ENCODE measurements at places on chromosomes 1 and 21.

GRCh38 chr1:20405893-20406604, 80.0 kb downstream of the CAMK2N1 start:
- peak overlapping the region; percentile 46 for H3K27ac ChIP-seq
- no peaks in the 10 kb centered on the region for H3K36me3 ChIP-seq
- peaks cover 50% of the 10 kb centered on the region for H3K4me1 ChIP-seq
- peak; percentile 90 for ATAC-seq
- H3K27me3 ChIP-seq, result no peaks in the 10 kb centered on the region

DNA sequence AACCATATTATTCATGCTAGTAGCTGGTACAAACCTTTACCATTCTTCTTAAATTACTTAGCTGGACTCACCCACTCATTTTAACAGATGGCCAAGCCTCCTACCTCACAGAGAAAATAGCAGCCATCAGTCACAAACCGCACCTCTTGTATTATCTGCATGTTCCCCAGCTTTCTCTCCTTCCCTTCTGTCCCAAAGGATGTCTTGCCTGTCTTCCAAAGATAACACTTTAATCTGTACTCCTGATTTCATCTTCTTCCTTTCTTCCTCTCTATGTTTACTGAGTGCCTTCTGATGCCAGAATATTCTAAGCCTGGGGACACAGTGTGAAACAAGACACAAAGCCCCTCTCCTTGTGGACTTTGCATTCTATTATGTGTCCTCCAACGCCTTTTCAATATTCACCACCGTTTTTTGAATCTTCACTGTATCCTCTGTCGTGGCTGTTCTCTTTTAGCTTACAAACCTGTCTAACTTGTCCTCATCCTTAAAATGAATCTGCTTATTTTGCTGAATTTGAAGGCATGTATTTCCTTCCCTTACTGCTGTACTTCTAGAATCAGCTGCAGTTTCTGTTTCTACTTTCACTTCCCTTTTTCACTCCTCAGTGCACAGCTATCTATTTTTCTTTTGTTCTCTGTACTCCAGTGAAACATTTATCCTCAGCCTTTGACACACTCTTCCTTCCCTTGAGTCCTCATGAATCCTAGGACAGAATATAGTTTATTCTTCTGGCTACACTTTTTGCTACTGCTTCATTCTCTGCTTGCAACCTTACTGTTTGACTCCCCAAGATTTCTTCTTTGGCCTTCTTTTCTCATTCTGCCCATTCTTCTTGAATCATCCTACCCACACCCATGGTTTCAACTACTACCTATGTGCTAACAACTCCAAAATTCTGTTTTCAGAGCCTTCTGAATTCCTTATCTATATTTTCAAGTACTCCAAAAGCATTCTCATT, 216.9 kb upstream of the SAMSN1 start:
- peaks cover 19% of the 10 kb centered on the region for H3K4me1 ChIP-seq
- no peak overlapping the region for H3K27ac ChIP-seq
- H3K36me3 ChIP-seq, result peaks cover 10% of the 10 kb centered on the region
- ATAC-seq, result peak; percentile 96

DNA sequence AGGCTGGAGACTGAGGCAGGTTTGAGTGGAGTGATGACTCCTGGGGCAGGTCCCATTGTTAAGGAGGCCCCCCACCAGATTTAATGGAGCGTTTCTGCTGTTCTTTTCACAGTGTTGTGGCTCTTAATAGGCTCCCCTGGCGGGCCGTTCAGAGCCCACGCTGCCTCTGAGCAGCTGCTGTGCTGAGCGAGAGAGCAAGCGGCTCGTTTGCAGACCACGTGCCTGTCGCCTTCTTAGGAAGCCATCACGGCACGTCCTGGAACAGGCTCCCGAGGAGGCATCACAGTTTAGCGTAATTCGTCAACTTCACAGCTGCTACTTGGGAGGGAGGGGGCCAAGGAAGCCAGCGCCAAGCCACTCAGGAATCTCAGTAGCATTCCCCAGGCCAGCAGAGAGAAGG, 70.5 kb upstream of the CTTNBP2NL start:
- no peak for ATAC-seq
- no peaks in the 10 kb centered on the region for H3K4me1 ChIP-seq
- peaks cover 33% of the 10 kb centered on the region for H3K27me3 ChIP-seq
- no peak overlapping the region for H3K27ac ChIP-seq
- H3K4me3 ChIP-seq, result no peak overlapping the region

- peaks cover 55% of the 10 kb centered on the region for H3K4me1 ChIP-seq
- H3K27me3 ChIP-seq, result no peaks in the 10 kb centered on the region
- H3K4me3 ChIP-seq, result no peak overlapping the region
- ATAC-seq, result no peak
- peaks cover 24% of the 10 kb centered on the region for H3K36me3 ChIP-seq
Observed at GRCh38 chr1:170067253-170067819, 7.2 kb downstream of the KIFAP3 start.

DNA sequence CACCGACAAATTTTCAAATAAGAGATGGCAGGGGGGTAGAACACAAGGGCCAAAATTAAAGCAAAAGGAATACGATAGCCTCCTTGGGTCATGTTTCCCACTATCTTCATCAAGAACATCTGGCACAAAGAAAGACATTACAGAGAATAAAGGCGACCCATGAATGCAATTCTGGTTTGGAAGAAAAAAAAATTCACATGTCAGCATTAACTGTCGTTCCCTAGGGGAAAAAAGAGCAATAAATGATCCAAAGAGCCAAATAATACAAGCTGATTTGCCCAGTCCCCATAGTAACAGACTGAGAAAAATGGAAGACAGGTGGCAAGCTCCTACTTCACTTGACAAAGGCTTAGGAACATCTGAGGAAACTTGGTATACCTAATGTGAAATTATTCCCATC, 4.5 kb downstream of the STIL start:
- ATAC-seq, result no peak
- peaks cover 16% of the 10 kb centered on the region for H3K4me1 ChIP-seq
- H3K4me3 ChIP-seq, result no peak overlapping the region
- peaks cover 12% of the 10 kb centered on the region for H3K36me3 ChIP-seq
- H3K27ac ChIP-seq, result no peak overlapping the region

- H3K27me3 ChIP-seq, result peaks cover 24% of the 10 kb centered on the region
- H3K4me1 ChIP-seq, result peaks cover 3% of the 10 kb centered on the region
- no peak for ATAC-seq
- H3K36me3 ChIP-seq, result no peaks in the 10 kb centered on the region
Observed at GRCh38 chr1:44367944-44368343, 12.9 kb upstream of the ERI3 start.

DNA sequence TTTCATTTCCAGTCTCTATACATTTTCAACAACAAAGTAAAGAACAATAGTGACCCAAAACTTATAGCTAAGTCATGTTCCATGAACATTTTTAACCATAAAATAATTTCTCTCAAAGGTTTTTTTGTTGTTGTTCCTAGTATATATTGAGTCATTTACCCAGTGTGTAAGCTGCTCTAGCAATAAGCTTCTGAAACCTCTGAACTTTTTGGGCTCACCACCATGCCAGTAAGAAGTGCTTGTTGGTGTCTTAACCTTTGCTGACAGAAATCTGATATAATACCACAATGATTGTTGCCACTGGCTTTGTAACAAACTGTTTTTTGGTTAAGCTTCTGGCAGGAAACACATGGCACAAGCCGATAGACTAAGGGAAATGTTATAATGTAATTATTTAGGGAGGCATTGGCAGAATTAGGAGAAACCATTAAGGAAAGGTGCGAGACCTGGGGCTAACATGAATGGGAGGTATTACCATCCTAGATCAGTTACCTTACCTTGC, 52.6 kb upstream of the UBE2U start:
- H3K36me3 ChIP-seq, result no peaks in the 10 kb centered on the region
- no peak overlapping the region for H3K4me3 ChIP-seq
- no peaks in the 10 kb centered on the region for H3K4me1 ChIP-seq

- peaks cover 46% of the 10 kb centered on the region for H3K27me3 ChIP-seq
- no peaks in the 10 kb centered on the region for H3K4me1 ChIP-seq
- no peaks in the 10 kb centered on the region for H3K36me3 ChIP-seq
- H3K4me3 ChIP-seq, result no peak overlapping the region
Observed at GRCh38 chr1:41315146-41315822, 46.0 kb upstream of the FOXO6 start.

DNA sequence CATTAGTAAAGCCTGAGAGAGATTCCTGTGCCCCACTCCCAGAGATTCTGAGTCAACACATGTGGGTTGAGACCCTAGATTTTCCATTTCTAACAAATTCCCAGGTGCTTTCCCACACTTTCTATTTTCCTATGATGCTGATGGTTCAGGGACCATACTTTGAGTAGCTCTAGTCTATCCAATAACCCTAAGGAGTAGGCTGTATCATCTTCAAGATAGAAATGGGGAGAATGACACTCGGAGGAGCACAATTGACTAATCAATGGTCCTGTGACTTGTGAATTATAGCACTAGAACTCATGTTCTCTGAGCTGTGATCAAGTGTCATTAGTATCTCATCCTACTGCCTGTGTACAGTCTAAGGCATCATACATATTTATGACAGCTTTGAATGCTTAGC, 232.9 kb upstream of the B3GALT2 start:
- ATAC-seq, result no peak
- no peaks in the 10 kb centered on the region for H3K36me3 ChIP-seq
- no peak overlapping the region for H3K27ac ChIP-seq

GRCh38 chr1:18320051-18320450, 160.7 kb upstream of the KLHDC7A start:
- no peaks in the 10 kb centered on the region for H3K36me3 ChIP-seq
- H3K27ac ChIP-seq, result no peak overlapping the region
- H3K27me3 ChIP-seq, result peaks cover 32% of the 10 kb centered on the region
- H3K4me1 ChIP-seq, result no peaks in the 10 kb centered on the region
- H3K4me3 ChIP-seq, result no peak overlapping the region

DNA sequence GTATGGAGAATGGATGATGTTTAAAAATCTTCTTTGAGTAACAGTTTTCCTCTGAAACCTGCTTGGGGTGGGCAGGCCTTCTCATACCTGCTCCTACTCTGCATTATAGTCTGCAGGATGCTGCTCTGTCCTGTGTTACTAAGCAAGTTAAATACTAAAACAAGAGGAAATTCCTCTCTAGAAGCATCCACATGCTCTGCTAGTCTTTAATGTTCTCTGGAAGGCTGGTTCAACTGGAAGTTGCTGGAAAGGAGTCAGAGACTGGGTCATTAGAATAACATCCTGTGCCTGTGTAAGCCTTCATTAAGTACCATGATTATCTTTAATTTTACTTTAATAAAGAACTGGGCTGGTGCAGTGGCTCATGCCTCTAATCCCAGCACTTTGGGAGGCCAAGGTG, 5.8 kb downstream of the SELP start:
- no peak overlapping the region for H3K4me3 ChIP-seq
- no peaks in the 10 kb centered on the region for H3K36me3 ChIP-seq
- H3K4me1 ChIP-seq, result peaks cover 9% of the 10 kb centered on the region
- no peak overlapping the region for H3K27ac ChIP-seq
- H3K27me3 ChIP-seq, result no peaks in the 10 kb centered on the region

GRCh38 chr1:214550857-214551435, 456 bp downstream of the PTPN14 start:
- H3K27me3 ChIP-seq, result peaks cover 47% of the 10 kb centered on the region
- no peak overlapping the region for H3K27ac ChIP-seq
- no peaks in the 10 kb centered on the region for H3K4me1 ChIP-seq
- no peak for ATAC-seq

- H3K4me1 ChIP-seq, result no peaks in the 10 kb centered on the region
- H3K27ac ChIP-seq, result no peak overlapping the region
- no peak overlapping the region for H3K4me3 ChIP-seq
- no peaks in the 10 kb centered on the region for H3K27me3 ChIP-seq
Observed at GRCh38 chr1:95916616-95917015, 682.6 kb downstream of the RWDD3 start.

DNA sequence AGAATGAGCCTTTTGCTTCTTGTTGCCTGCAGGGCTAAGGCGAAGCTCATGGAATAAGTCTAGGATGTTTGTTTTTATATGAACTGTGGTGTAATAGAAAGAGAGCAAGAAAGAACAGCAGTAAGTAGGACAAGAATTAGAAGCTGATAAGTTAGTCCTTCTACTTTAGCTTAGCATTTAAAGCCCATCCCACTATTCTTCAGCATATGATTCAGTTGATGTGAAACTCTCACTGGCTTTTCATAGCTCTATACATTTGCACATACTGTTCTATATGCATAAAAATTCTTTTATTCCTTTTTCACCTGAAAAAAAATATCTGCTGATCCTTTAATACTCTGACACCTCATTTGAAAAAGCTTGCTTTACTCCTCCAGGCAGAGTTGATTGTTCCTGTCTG, 712.0 kb downstream of the USP25 start:
- H3K4me1 ChIP-seq, result no peaks in the 10 kb centered on the region
- no peaks in the 10 kb centered on the region for H3K36me3 ChIP-seq
- H3K27ac ChIP-seq, result no peak overlapping the region
- no peak overlapping the region for H3K4me3 ChIP-seq
- no peak for ATAC-seq

DNA sequence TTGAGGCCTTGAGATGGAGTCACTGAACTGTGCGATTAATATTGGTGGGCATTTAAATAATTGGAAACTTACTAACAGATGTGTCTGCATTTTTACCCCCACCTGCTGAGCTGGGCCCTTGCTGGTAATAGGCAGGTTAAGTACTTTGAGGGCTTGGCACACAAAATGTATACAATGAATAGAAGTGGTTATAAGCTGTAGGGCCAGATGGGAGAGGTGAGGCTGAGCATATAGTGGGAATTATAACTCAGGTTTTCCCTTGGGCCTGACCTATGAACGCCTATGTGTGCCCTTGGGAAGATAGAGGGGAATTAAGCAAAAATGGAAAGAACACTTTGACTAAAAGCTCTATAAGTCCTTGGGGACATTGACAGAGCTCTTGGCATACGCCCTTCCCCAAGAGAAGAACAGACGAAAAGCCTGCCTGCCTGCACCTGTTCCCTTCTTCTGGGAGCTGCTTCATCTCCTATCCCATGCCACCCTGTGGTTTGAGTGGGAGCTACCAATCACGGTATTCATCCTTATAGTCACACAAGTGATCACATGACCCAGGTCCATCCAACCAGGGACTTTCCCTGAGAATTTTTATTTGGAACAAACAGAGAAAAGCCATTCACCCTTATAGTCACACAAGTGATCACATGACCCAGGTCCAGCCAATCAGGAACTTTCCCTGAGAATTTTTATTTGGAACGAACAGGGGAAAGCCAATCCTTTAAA, 260.7 kb upstream of the CSF3R start:
- H3K4me1 ChIP-seq, result no peaks in the 10 kb centered on the region
- H3K27ac ChIP-seq, result no peak overlapping the region
- H3K4me3 ChIP-seq, result no peak overlapping the region
- no peak for ATAC-seq
- no peaks in the 10 kb centered on the region for H3K36me3 ChIP-seq

All from stimulated activated memory B cell treated with anti-CD40 and anti-IgM and Interleukin-4, amounts not matched to agents 10 μg/mL and 1 μg/mL and 100 μg/mL, for 72 hours (primary cell).